ENCODE measurements at places on chromosomes 12 and 14.

- peak; percentile 0 for DNase-seq
Observed at GRCh38 chr12:34397591-34398365, 375.5 kb downstream of the ALG10 start.

DNA sequence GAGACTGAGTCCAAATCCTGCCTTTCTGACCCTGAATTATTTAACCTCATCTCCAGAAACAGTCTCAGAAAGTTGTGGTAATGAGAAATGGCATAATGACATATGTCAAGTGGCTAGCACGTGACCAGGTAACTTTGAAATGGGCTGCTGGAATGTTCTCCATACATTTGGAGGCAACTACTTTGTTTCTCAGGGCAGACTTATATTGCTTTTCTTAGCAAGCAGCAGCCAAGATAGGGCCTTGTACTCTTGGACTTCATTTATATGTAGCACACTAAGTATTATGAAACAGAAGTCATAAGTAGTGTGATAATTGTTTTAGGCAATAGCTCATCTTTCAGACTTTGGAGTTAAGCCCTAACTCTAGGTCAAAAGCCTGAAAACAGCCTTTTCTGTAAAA, 494.7 kb downstream of the NPAS3 start:
- DNase-seq = no peak

GRCh38 chr14:67766035-67766680, 50.2 kb downstream of the ZFYVE26 start:
- DNase-seq = no peak

GRCh38 chr14:30906752-30907658, 32.6 kb downstream of the COCH start:
- DNase-seq = no peak
